ENCODE measurements at places on chromosomes 4 and X. TPM values are rescaled to one million over a fixed set of nuclear protein-coding genes. Genes with fewer than 3 reads are reported as not detected.

USP17L12 gene
- total RNA-seq, result not detected

DNA sequence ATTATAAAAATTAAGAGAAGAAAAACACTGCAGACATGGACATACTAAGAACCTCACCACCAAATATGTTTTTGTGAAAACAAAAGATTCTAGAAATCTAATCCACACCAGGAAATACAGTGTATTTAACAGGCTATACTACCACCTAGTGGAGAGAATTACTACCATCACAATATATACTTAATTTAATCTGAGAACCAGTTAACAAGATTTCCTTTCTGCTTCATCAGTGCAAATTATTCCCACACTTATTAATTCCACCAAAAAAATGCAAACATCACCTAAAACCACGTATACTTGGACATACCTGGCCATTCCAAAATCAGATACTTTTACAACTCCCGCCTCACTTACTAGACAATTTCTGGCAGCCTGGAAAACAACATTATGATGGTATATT is 7.0 kb upstream of the TXK start:
- H3K27me3 ChIP-seq, result no peaks in the 10 kb centered on the region
- H3K4me3 ChIP-seq, result no peak overlapping the region
- H3K36me3 ChIP-seq, result no peaks in the 10 kb centered on the region
- H3K27ac ChIP-seq, result no peak overlapping the region
- no peak for DNase-seq

DNA sequence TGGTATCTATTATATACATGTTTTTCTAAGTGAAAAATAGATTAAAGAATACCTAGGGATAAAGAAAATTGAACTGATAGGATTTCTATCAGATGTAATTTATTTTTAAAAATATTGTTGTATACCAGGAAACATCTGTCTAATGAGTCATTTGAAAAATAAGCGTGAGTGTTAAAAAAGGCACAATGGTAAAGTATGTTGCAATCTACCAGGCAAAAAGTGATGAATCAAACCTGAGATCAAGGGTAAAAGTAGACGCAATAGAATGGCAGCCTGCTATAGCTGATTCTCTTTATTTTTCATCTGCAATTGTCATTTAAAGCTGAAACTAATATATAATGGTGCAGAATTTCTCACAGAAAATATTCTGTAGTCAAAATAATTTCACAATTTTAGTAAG is 1119.6 kb downstream of the PCDH18 start:
- H3K27ac ChIP-seq, result no peak overlapping the region
- H3K4me3 ChIP-seq, result no peak overlapping the region
- no peaks in the 10 kb centered on the region for H3K36me3 ChIP-seq
- no peak for DNase-seq

DNA sequence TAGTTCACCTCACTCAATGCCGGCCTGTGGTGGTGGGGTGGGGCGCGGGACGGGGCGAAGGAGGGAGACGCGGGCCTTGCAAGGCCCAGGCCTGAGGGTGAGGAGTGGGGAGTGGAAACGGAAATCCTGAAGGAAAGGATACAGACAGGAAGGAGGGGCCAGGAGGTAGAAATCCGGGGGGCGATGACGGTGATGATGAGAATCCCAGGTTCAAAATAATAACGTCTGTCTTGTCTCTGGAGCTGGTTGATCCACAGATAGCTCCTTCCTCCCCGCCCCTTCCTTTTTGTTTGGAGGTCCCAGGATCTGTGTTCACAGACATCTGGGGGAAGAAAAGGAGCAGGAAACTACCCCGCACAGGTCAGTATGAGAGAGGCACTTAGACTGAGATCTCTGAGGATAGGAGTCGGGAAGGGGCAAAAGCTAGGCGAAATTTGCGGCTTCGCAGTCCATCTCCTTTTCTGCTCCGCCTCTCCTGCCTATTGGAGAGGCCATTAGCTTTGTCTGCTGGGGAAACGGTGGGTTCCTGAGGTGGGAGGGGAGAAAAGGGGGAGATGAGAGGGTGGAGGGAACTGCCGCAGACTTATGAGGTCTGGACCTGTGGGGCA is 746 bp downstream of the TCEAL7 start:
- no peak for DNase-seq
- H3K36me3 ChIP-seq, result no peaks in the 10 kb centered on the region
- no peak overlapping the region for H3K4me3 ChIP-seq

PDGFC gene
- 6.8 TPM for total RNA-seq

AREG gene
- 11.0 TPM for total RNA-seq

Data from Peyer's patch (tissue), 4 donors.